ENCODE measurements at places on chromosomes 1 and 21.

GRCh38 chr1:6412896-6413295, 6.8 kb downstream of the HES2 start:
- DNase-seq = no peak

- peak; percentile 66 for DNase-seq
These were observed 766 bp downstream of the AGO4 start for GRCh38 chr1:35808450-35809113.

DNA sequence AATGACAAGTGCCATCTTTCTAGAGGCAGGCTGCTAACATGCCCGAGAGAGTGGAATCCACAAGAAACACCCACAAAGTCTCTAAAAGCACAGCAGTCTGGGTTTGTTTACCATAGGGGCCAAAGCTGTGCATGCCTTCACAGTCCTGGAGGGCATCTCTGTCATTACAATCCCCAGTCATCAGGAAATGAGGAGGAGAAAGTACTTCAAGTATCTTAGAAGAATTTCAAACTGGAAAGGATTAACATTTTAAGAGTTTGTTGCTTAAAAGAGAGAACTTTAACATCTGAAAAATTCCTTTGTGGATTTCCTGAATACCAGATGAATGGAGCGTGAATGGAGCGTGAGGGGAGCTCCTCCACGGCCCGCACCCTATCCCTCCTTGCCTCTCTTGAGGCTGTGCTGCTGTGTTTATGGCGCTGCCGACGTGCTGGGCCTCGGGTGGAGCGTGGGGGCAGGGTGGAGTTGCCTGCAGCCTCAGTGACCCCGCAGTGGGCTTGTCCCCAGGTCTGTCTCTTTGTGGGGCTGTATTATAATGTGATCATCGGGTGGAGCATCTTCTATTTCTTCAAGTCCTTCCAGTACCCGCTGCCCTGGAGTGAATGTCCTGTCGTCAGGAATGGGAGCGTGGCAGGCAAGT, 23.3 kb downstream of the SLC6A17 start:
- no peak for DNase-seq

- DNase-seq = no peak
These were observed 30.5 kb downstream of the ASTN1 start for GRCh38 chr1:177133977-177134538.

- DNase-seq = no peak
These were observed 113.6 kb downstream of the FGGY start for GRCh38 chr1:59410457-59410856.

DNA sequence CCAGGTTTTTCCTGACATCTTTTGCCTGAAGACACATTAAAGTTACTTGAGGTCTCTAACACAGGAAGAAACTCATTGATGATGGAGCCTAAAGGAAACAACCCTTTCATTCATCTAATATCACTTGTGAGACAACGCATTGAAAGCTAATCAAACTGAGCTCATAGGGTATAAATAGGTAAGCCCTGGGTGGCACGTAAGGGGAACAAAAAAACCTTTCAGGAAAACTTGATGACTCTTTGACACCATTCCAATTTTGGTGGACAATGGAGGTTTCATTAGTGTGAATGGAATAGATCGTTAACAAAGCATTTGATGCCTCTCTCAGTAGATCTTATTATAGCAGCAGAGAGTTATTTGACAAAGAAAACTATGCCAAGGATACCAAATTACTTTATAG, 80.7 kb upstream of the DUSP10 start:
- DNase-seq = no peak

GRCh38 chr21:44407493-44407892, 47.8 kb upstream of the LRRC3 start:
- DNase-seq = no peak

Data from mucosa of descending colon (tissue), 3 donors.